HTR-8/SVneo (cell line): ENCODE measurements at places on chromosomes 7 and 10.
A peak's percentile ranks its signal among the peaks of the same experiment; 100 is the strongest.

- DNase-seq = no peak
Measured at GRCh38 chr10:86253091-86254072, 113.2 kb downstream of the GRID1 start.

GRCh38 chr7:16951483-16952080, 69.8 kb upstream of the AGR3 start:
- no peak for DNase-seq

DNA sequence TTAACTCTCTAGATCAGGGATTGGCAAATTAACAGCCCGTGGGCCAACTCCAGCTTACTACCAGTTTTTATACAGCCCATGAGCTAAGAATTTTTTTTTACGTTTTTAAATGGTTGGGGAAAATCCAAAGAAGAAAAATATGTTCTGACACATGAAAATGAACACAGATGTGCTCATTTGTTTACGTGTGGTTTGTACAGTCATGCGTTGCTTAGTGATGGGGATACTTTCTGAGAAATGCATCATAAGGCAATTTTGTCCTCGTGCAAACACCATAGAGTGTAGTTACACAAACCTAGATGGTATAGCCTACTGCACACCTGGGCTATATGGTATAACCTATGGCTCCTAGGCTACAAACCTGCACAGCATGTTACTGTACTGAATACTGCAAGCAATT, 8.3 kb upstream of the SMKR1 start:
- no peak for DNase-seq

DNA sequence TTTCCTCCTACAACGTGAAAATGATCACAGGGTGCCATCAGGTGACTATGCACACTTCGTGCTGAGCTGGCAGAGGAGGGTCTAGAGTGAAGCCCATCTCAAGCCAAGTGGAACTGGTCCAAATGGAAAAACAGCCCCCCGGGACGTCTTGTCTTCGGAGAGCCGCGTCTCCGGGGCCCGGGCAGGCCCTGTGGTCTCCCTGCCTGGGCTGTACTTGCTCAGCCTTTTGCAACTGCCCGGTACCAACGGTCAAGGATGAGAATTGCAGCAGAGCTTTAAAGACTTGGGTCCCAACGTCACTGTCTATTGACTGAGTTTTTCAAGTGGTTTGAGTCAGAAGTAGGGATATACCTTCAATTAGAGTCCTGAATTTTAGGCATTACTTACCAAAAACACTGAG, 315.5 kb downstream of the PTPRN2 start:
- DNase-seq = no peak

DNA sequence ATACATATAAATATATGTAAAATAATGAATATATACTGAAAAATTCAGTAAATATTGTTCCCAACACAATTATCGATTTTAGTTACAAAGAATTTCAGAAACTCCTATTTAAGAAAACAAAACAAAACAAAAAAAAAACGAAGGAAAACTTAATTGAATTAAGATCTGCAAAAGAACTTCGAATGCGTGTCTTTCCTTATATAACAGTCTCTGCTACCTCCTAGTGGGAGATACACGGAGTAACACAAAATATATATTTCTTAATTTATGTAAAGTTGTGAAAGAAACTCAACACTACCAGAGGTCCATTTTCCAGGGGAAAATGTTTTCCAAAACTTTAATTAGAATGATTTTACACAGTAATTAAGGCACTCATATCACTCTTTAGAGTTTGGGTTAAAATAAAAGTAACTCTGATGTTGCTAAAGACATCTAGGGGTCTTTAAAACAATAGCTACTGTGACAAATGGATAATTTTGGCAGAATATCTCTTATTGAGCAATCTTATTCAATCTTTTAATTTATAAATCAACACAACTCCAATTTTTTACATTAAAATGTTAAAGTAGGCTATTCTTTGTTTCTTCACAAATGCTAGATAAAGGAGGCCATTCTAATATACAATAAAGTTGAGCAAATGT, 41.6 kb downstream of the NEBL start:
- no peak for DNase-seq

DNA sequence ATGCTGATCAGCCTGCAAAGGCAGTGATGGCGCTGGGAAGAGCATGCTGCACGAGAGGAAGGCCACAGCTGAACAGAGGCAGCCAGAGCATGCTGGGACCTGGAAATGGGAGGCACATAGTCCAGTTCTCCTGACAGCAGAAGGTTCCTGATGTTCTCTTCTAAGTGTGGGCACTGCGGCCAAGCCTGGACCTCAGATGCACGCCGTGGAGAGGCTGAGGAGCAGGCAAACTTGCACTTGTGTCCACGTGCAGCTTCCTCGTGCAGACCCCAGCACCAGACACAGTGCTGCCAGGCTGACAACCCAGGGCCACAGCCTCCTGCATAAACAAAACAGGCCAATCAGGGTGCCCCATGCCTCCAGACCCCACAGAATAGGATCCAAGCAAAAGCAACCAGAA, 93.5 kb upstream of the LANCL2 start:
- no peak for DNase-seq

DNA sequence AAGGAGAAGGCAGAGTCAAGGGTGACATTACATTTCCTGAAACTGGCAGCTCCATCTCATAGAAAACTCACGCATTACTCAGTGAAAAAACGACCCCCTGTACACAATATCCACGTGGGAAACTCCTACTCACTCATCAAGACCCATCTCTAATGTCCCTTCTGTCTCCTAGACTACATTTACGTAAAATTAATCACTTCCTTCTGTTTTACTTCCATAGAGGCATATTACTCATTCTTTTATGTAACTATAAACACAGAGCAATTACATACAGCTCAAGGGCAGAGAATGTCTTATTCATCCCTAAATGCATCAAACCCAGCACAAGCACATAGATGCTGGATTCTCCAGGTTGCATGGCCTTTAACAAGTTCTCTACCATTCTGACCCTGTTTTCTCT, 281.8 kb downstream of the KCNMA1 start:
- DNase-seq = peak; percentile 56

GRCh38 chr10:29409241-29410054, 120.6 kb downstream of the LYZL1 start:
- peak; percentile 73 for DNase-seq

DNA sequence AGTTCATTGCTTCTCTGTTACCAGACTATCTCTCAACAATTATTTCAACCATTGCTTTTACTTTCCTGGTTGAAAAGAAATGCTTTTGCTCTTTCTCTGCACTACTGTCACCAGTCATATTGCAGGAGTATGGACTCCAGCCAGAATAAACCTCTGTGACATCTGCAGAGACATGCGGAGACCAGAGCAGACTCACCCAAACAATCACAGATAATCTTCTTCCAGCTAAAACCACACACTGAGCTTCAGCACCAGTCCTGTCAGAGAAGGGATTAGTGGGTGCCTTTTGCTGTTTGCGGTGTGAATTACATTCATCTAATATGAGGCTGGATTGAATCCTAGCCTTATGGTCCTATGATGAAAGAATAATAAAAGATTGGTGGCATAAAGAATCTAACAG, 258.6 kb downstream of the CNTNAP2 start:
- no peak for DNase-seq

GRCh38 chr7:95925236-95925635, 152.9 kb downstream of the DYNC1I1 start:
- no peak for DNase-seq

DNA sequence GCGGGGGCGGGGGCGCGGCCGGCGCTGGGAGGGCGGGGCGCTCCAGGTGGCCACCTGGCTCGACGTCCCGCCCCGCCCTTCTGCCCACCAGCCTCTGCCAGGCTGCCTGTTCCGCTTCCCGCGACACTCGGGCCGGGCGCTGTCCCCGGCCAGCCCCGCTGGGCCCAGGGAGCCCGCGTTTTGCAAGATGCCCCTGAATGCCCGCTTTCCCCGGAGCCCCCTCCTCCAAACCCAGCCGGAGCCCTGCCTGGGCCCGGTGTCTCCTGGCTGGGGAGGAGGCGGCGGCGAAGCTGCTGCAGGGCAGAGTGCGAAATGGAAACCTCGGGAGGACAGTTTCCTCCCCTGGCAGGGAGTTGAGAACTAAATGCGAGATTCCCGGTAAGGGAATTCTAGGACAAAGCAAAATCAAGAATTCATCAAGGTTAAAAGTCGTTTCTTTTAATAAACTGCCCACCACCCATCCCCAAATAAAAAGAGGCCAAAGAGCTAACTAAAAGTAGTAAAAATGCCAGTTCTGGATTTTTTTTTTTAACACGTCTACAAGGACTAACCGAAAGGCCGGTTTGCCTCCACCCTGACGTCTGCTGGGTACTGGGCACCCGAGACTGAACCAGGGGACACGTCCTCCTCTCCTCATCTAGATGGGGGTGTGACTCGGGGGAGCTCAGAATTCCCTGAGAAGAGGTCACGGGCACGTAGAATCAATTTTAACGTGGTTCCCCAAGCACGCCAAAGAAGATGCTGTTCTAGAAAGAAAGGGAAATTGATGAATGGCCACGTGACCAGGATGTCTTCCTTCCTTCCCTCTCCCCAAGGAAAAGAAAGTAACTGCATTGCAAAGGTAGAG, 200.4 kb upstream of the NFE2L3 start:
- DNase-seq = peak; percentile 15

GRCh38 chr10:9285690-9286089, 1231.2 kb downstream of the GATA3 start:
- no peak for DNase-seq

DNA sequence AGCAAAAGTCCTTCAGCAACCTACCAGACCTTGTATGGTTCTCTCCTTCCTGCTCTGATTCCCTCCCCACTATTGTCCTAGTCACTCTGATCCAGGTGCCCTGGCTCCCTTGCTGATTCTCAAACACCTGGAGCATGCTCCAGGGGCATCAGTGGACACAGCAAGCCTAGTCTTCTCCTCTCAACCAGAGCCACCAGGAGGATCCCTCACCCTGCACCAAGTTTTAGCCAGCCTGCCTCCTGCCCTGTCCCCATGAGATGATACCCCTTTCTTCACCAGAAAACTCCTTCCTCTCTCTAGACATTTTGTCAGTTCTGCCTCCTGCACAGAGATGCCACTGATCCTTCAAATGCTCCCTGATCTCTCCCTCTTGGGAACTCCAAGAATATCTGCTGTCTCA, 11.0 kb downstream of the LLCFC1 start:
- DNase-seq = no peak

- no peak for DNase-seq
Measured at GRCh38 chr7:136502162-136502561, 366.3 kb upstream of the CHRM2 start.

DNA sequence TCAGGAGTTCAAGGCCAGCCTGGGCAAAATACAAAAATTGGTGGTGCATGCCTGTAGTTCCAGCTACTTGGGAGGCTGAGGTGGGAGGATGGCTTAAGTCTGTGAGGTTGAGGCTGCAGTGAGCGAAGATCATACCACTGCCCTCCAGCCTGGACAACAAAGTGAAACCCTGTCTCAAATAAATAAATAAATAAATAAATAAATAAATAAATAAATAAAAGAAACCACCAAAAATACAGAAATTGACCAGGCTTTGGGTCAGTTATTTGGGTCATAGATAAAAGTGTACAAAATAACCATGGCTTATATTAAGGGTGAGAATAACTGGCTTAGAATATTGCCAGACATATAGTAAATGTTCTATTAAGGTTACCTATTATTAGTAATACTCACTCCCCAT, 129.2 kb downstream of the NEUROD6 start:
- no peak for DNase-seq

GRCh38 chr7:137026176-137026500, 157.7 kb downstream of the CHRM2 start:
- no peak for DNase-seq

GRCh38 chr7:875476-876076, 778 bp upstream of the GET4 start:
- no peak for DNase-seq

DNA sequence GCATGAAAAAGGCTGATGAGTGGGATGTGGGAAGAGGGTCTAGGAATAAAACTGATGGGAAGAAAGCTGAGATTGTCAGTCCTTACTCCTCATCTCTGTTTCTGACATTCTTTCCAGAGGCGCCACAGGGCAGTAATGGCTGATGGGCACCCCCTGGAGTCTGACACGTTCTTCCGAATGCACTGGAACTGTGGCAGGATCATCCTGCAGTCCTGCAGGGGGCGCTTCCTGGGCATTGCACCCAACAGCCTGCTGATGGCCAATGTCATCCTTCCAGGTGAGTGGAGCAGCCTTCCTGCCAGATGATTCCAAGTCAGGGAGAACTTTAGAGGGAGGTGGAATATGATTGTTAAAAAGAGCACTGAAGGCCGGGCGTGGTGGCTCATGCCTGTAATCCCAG, 4.8 kb downstream of the FSCN3 start:
- no peak for DNase-seq
